ENCODE measurements at places on chromosomes 12 and 14.

DNA sequence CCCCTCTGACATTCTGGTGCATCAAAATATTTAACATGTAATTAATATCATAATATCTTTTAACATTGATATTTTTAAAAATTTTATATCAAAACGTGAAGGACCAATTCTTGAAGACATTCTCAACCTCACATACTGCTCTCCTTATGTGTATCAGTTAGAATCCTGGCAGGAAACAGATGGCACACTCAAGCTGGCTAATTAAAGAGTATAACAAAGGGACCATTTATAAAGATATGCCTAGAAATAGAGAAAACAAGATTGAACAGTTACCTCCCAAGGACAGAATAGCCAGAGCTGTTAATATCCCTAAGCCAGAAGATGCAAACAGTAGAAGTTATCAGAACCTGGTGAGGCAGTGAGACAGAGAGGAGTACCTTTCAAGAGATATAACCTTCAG is 368.7 kb downstream of the NELL2 start:
- no peak for DNase-seq

GRCh38 chr12:19150273-19150900 is 20.9 kb downstream of the PLEKHA5 start:
- no peak for DNase-seq

- no peak for DNase-seq
Measured at GRCh38 chr14:86997271-86997670, 995.7 kb downstream of the GALC start.

- no peak for DNase-seq
Measured at GRCh38 chr12:51374361-51374760, 16.8 kb downstream of the GALNT6 start.

DNA sequence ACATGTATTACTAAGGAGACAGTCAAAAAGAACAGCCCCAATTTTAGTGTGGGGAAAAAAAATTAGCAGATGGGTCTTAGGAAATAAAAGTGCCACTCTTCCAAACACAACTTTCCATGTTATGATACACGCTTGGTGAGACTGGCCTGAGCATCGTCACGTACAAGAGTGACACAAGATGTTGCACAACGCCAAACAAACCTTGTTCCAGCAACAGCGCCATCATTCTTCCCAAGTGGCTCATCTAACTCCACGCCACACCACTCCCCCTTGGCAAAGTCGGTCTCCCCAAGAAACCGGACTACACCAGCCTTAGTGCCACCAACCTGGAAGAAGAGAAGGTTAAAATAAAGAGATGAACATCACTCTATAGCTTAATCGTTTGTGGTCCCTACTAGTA is 58.7 kb downstream of the CLIP1 start:
- DNase-seq = no peak

GRCh38 chr14:96042248-96042930 is 3.2 kb downstream of the C14orf132 start:
- no peak for DNase-seq

DNA sequence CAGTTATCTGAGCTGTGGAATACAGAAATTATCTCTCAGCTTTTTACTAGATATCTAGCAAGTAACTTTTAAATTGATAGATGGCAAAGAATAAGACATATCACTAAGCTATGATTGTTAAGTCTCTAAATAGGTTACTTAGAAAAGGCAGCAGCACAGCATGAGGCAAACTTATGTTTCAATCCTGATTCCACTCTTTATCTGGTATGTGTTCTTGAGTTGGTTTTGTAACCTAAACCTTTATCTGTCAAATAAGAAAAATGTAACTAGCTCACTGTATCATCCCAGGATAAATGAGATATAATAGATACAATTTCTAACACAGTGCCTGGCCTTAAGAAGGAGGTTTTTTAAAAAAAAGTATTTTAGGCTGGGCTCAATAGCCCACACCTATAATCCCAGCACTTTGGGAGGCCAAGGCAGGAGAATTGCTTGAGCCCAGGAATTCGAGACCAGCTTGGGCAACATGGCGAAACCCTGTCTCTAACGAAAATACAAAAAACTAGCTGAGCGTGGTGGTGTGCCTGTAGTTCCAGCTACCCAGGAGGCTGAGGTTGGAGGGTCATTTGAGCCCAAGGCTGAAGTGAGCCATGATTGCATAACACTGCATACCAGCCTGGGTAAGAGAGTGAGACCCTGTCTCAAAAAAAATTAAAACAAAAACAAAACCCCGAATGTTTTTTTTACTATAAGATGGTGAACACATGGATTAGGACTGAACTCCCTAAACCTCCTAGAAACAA is 56.8 kb downstream of the HEATR5A start:
- DNase-seq = no peak

GRCh38 chr12:65126482-65126881 is 5.4 kb upstream of the WIF1 start:
- DNase-seq = no peak

- no peak for DNase-seq
Measured at GRCh38 chr12:66361703-66362102, 59.4 kb downstream of the HELB start.

DNA sequence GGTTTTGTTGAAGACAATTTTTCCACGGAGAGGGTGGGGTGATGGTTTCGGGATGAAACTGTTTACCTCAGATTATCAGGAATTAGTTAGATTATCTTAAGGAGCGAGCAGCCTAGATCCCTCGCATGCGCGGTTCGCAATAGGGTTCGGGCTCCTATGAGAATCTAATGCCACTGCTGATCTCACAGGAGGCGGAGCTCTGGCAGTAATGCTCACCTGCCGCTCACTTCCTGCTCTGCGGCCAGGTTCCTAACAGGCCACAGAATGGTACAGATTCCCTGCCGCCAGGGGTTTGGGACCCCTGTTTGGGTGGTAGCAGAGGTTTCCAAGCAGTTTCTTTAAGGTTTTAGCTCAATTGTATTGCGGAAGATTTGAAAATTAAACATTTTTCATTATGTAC is 439.8 kb upstream of the OR4E1 start:
- no peak for DNase-seq

GRCh38 chr12:124316257-124316900 is 21.5 kb downstream of the RFLNA start:
- no peak for DNase-seq

DNA sequence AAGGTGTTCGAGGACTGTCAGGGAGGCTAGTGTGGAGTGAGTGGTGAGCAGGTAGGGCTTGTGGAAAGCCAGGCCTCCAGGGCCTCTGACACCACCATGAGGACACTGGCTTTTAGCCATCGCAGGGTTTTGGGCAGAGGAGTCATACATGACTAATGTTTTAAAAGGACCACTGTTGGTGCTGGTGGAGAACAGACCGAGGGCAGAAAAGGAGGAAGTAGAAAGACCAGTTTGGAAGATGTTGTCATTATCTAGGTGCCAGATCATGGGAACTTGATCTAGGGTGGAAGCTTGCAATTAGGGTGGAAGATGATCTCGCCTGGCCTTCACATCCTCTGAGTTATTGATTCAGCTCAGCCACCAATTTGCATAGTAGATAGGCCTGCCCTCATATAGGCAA is 144.2 kb downstream of the C12orf75 start:
- DNase-seq = no peak
